Stimulated activated CD8-positive, alpha-beta memory T cell treated with anti-CD3 and anti-CD28 coated beads, Interleukin-7, amount 100 ng/mL, for 4 hours (primary cell): ENCODE measurements at places on chromosomes 6 and 20.

DNA sequence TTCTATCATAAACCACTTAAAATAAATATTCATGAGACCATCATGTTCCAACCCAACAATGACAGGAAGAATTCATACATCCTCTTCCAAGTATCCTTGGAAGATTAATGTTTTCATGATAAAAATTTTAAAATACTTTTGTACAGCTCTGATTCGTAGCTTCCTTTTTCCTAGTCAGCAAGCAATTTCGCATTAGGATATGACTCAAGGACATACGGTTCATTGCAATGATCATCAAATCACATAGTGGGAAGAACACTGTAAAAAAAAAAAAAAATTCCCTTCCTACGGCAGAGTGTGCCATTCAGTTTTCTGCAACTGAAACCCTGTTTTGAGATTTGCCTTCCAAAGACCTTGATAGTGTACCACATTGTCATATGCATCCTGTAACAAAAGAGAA is 35.3 kb upstream of the GFOD1 start:
- no peak for DNase-seq

DNA sequence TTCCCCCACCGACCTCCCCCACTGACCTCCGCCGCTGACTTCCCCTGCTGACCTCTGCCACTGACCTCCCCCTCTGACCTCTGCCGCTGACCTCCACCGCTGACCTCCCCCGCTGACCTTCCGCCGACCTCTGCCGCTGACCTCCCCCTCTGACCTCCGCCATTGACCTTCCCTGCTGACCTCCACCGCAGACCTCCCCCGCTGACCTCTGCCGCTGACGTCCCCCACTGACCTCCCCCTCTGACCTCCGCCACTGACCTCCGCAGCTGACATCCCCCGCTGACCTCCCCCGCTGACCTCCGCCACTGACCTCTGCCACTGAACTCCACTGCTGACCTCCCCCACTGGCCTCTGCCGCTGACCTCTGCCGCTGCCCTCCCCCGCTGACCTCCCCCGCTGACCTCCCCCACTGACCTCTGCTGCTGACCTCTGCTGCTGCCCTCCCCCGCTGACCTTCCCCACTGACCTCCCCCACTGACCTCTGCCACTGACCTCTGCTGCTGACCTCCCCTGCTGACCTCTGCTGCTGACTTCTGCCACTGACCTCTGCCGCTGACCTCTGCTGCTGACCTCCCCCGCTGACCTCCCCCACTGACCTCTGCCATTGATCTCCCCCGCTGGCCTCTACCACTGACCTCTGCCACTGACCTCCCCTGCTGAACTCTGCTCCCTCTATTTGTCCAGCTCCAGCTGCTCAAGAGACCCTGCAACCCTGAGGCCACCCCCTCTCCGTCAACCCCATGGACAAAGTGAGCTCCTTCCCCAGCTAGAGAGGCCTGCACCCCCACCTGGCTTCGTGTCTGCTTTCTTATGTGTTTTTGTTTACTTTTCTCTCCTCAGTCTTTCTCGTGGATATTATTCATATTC is 91.4 kb upstream of the AFDN start:
- DNase-seq: no peak

- no peak for DNase-seq
Observed at GRCh38 chr20:39944861-39945260, 744.2 kb downstream of the MAFB start.

DNA sequence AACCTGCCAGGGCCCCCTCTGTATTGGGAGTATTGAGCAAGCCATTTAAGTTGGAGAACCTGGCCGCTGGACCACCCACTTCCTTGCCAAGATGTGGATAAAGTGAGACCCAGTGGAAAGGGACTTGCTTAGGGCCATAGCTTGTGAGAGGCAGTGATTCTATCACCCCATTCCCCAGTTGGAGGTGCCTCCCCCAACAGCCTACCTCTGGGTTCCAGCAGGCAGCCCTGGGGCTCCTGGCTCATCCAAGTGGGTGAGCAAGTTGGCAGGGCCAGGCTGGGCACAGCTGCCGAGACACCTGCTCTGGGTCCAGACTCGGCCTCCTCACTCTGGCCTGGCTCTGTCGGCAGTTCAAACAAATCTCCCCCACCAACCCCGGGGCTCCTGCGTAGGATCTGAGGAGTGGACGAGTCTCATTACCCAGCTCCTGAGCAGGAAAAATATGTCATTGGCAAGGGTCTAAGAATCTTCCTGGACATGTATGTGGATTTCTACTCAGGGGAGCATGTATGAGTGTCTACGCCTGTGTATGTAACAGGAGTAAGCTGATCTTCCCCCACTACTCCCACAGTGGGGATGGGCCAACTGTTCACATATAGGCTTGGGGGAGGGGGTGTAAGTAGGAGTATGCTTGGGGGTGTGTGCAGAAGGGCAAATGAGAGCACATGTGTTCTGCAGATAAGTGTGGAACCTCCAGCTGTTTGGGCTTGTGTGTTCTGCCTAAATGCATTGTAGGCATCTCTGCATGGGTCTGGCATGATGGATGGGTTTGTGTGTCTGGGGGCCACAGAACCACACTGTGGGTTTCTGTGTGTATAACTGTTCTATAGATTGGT is 1.9 kb downstream of the ID1 start:
- DNase-seq: no peak

DNA sequence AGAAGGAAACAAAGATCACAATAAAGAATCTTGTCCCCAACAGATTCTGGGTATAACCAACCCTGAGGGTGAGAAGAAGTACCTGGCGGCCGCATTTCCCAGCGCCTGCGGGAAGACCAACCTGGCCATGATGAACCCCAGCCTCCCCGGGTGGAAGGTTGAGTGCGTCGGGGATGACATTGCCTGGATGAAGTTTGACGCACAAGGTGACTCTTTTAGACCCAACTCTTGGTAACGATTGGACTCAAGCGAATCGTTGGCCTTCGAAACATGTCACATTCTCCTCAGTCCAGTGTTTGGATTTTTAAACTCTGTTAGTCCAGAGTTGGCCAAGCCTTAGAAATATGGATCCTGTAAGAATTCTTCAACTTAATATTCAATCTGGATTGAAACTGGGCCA is 2.6 kb downstream of the PCK1 start:
- no peak for DNase-seq

- DNase-seq: peak; percentile 53
Observed at GRCh38 chr20:2742934-2743559, 50.5 kb downstream of the EBF4 start.

DNA sequence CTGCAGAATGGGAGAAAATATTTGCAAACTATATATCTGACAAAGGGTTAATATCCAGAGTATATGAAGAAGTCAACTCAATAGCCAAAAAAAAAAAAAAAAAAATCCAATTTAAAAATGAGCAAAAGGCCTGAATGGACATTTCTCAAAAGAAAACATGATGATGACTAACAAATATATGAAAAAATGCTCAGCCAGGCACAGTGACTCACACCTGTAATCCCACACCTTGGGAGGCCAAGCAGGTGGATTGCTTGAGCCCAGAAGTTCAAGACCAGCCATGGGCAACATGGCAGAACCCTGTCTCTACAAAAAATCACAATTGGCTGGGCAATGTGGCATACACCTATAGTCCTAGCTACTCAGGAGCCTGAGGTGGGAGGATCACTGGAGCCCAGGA is 2.1 kb upstream of the ECHDC1 start:
- no peak for DNase-seq

GRCh38 chr6:35718911-35719381 is 17.9 kb upstream of the ARMC12 start:
- DNase-seq: no peak
